ENCODE measurements at places on chromosomes 3 and 15.

DNA sequence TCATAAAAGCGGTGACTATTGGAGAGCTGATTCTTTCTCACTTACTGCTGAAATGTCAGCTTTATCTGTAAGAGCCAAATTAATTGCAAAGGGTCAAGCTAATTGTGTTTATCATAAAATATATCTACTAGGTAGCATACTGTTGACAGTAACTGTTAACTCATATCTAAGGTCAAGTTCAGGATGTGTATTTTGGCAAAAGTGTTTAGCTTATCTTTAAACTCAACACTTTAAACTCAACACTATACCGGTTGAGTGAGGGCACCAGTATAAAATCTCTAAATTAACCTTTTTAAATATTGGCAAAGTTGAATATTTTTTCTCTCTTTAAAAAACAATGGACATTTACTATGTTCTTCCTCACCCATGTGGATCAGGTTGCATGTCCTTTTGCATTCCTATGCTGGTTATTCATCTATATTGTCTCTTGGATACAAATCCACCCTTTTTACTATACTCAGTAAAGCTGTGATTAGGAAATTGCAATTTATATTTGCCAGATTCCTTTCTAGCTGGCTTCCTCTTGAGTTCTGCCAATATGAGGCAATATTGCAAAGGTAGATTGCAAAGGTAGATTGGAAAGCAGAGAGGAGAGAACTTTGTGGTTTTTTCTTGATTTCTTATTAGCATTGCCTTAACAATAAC, 344.6 kb upstream of the DCBLD2 start:
- no peak for DNase-seq

DNA sequence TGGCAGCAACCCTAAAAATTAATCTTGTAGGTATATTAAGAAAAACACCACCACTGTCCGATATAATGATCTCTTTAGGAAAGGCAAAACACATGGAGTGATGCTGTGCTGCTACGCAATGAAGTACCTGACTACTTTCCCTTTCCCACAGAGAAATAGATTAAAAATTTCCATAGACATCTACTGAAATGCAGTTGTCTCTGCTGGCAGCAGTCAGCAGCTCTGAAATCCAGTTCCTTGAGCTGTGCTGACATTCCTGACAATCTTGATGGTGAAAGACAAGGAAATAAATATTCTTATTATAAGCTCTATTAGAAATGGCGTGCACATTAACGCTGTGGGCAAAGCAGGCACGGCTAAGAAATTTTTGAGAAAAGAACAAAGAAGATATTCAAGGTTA, 287.6 kb downstream of the IL5RA start:
- no peak for DNase-seq

DNA sequence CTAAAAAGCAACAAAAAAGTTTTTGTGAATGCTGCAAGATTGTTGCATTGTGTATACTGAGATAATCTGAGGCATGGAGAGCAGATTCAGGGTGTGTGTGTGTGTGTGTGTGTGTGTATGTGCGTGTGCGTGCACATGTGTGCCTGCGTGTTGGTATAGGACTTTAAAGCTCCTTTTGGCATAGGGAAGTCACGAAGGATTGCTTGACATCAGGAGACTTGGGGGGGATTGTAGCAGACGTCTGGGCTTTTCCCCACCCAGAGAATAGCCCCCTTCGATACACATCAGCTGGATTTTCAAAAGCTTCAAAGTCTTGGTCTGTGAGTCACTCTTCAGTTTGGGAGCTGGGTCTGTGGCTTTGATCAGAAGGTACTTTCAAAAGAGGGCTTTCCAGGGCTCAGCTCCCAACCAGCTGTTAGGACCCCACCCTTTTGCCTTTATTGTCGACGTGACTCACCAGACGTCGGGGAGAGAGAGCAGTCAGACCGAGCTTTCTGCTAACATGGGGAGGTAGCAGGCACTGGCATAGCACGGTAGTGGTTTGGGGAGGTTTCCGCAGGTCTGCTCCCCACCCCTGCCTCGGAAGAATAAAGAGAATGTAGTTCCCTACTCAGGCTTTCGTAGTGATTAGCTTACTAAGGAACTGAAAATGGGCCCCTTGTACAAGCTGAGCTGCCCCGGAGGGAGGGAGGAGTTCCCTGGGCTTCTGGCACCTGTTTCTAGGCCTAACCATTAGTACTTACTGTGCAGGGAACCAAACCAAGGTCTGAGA, 4.7 kb downstream of the BHLHE40 start:
- peak; percentile 64 for DNase-seq

GRCh38 chr3:52172262-52172757, 18.1 kb upstream of the POC1A start:
- no peak for DNase-seq

- no peak for DNase-seq
Observed at GRCh38 chr3:190699776-190700175, 162.7 kb downstream of the GMNC start.

GRCh38 chr3:70543493-70543892, 231.1 kb upstream of the MDFIC2 start:
- DNase-seq: no peak

Data from activated B cell treated with CpG ODN at 0.5 μM for 24 hours (primary cell).